PC-3 (cell line): ENCODE measurements at places on chromosomes 11 and 22. TPM values are rescaled to one million over a fixed set of nuclear protein-coding genes. Genes with fewer than 3 reads are reported as not detected.

The NXPE2 gene
- total RNA-seq: not detected in 2 replicates

DNA sequence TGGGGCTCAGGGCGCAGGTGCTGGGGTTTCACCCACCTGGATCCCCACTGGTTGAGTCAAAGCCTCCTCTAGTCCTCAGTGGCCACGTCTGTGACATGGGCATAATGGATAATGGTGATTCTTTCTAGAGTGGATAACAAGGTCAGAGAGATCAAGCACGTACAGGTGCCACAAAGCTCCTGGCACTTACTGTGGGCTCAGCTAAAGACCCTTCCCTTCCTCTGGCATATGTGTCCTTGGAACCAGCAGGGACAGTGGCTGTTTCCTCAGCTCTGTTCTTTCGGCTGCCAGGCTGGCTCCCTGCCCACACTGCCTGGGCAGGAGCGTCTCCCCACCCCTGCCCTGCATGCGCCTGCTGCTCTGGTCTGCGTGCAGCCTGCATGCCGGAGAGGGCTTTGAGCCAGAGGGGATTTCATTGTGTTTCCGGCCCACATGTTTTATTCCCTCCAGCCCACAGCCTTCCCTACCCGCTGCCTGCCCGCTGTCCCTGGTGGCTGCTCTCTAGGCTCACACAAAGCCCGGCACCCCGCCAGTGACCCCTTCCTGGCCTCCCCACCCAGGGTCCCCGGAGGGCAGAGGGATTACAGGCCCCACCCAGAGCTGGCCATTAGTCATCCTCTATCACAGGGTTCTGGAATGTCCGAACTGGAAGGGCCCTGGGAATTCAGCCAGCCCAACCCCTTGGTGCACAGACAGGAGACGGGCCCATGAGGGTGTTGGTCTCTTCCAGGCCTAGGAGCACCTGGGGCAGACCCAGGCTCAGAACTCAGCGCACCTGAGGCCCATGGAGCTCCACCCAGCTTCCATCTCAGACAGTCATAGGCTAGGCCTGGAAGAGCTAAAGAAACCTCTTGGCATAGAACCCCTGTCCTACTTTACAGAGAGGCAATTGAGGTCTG, 55.3 kb upstream of the GCAT start:
- no peak overlapping the region for H3K4me3 ChIP-seq
- peaks cover 70% of the 10 kb centered on the region for H3K4me1 ChIP-seq
- H3K36me3 ChIP-seq: peaks cover 10% of the 10 kb centered on the region
- no peaks in the 10 kb centered on the region for H3K27me3 ChIP-seq
- H3K27ac ChIP-seq: peak overlapping the region; percentile 91
- DNase-seq: peak; percentile 98

GRCh38 chr11:75793966-75794365, 21.0 kb upstream of the UVRAG start:
- no peaks in the 10 kb centered on the region for H3K27me3 ChIP-seq
- H3K4me3 ChIP-seq: no peak overlapping the region
- H3K36me3 ChIP-seq: peaks cover 8% of the 10 kb centered on the region; the same call in 1 of the 2 replicates
- no peak overlapping the region for H3K27ac ChIP-seq

- H3K36me3 ChIP-seq: no peaks in the 10 kb centered on the region
- no peak overlapping the region for H3K4me3 ChIP-seq
- H3K27me3 ChIP-seq: no peaks in the 10 kb centered on the region
- no peaks in the 10 kb centered on the region for H3K4me1 ChIP-seq
Observed at GRCh38 chr11:21511835-21512440, 680.9 kb upstream of the ANO5 start.

DNA sequence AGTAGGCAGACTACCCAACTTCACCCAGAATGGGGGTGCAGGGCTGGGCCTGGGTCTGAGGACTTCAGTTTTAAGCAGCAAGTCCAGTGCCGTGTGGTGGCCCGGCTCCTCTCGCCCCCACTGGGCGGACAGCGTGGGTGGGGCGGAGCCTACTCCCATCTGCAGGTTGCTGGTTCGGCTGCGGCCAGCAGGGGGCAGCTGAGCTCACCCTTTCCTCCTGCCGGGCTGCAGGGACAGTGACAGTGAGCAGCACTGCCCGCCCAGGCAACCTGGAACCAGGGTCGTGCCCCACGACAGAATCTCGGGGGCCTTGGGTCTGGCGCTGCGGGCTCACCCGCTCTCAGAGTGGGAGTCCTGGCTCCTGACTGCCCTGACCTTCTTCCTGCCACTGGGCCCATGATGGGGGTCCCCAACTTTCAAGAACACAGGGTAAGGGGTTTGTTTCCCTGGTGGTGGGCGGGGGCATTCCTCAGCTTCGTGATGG, 6.2 kb upstream of the NEAT1 start:
- peaks cover 47% of the 10 kb centered on the region for H3K4me1 ChIP-seq
- peaks cover 4% of the 10 kb centered on the region; the same call in 1 of the 2 replicates for H3K36me3 ChIP-seq
- H3K4me3 ChIP-seq: peak overlapping the region; percentile 32; the same call in 1 of the 2 replicates
- peak; percentile 93 for DNase-seq
- H3K27ac ChIP-seq: peak overlapping the region; percentile 99; the same call in 1 of the 2 replicates

- H3K36me3 ChIP-seq: no peaks in the 10 kb centered on the region
- H3K4me1 ChIP-seq: peaks cover 7% of the 10 kb centered on the region; the same call in 1 of the 2 replicates
- no peak overlapping the region for H3K4me3 ChIP-seq
Observed at GRCh38 chr22:50074056-50074455, 11.2 kb downstream of the MLC1 start.

- H3K27ac ChIP-seq: no peak overlapping the region
- DNase-seq: peak; percentile 70
- no peak overlapping the region for H3K4me3 ChIP-seq
- peaks cover 10% of the 10 kb centered on the region for H3K4me1 ChIP-seq
- H3K27me3 ChIP-seq: no peaks in the 10 kb centered on the region
Observed at GRCh38 chr22:17785185-17786184, 11.2 kb upstream of the BID start.

DNA sequence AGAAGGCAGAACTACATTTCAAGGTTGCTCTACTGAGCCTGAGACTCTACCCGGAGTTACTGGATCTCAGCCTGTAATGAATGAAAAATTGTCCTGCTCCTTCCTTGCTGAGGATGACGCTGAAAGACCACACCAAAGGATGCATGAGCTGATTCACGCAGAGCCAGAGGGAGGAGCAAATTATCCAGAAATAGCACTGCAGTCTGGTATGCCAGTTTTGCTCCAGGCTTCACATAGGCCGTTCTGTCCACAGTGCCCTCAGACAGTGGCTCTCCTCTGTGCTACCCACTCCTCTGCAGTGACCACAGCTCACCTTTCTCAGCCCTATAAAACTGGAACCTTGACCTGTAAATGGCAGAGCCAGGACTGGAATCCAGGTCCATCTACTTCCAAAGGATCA, 79.3 kb upstream of the GALNT18 start:
- H3K4me1 ChIP-seq: peaks cover 2% of the 10 kb centered on the region; the same call in 1 of the 2 replicates
- no peaks in the 10 kb centered on the region for H3K36me3 ChIP-seq
- no peak overlapping the region for H3K27ac ChIP-seq
- DNase-seq: peak; percentile 51

The OR10G6 gene
- total RNA-seq: not detected in 2 replicates

- no peak overlapping the region for H3K4me3 ChIP-seq
- H3K27ac ChIP-seq: no peak overlapping the region
- DNase-seq: peak; percentile 67
- H3K4me1 ChIP-seq: peaks cover 24% of the 10 kb centered on the region
- H3K27me3 ChIP-seq: no peaks in the 10 kb centered on the region
Observed at GRCh38 chr11:64885367-64886286, 7.2 kb upstream of the EHD1 start.

GRCh38 chr11:119015054-119015611, 3.0 kb downstream of the RPS25 start:
- peak; percentile 29 for DNase-seq
- H3K36me3 ChIP-seq: peaks cover 50% of the 10 kb centered on the region
- no peaks in the 10 kb centered on the region for H3K27me3 ChIP-seq

DNA sequence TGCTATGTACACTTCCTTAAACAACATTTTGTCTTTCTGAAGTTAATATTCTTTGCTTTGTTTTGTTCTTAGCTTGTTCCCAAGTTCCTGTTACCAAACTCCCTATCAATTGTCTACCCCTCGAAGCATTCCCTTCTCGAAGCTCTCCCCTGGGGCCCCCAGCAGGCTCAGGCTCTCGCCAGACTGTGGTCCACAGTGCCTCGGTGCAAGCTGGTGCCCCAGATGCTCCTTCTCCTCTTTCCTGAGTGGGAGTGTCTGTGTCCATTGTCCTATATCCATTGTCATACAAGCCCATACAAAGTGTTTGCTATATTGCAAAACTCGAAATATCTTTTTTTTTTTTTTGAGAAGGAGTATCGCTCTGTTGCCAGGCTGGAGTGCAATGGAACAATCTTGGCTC, 51.7 kb upstream of the RTL6 start:
- peaks cover 12% of the 10 kb centered on the region for H3K4me1 ChIP-seq
- H3K27ac ChIP-seq: no peak overlapping the region
- DNase-seq: no peak
- no peak overlapping the region for H3K4me3 ChIP-seq
- H3K27me3 ChIP-seq: no peaks in the 10 kb centered on the region
- H3K36me3 ChIP-seq: no peaks in the 10 kb centered on the region

The FXYD2 gene
- total RNA-seq: not detected in 2 replicates

DNA sequence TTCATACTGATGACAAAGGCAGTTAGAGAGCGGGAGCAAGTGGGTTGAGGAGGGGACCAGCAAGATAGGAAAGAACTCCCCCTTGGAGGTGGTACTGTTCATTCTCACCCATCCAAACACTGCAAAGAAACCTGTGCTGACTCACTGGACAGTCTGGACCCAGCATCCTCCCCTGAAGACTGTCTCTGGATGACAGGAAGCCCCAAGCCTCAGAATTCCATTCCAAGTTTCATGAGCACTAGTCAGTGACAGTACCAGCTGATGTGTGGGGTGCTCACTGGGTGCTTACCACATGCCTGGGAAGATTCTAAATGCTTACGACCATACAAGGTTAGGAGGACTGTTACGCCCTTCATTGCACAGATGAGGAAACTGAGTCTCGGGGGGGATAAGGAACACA, 160.9 kb downstream of the IGLL1 start:
- H3K27ac ChIP-seq: no peak overlapping the region
- H3K27me3 ChIP-seq: peaks cover 11% of the 10 kb centered on the region
- no peak for DNase-seq
- no peaks in the 10 kb centered on the region for H3K4me1 ChIP-seq

The PRAME gene
- total RNA-seq: 17.1 and 21.4 TPM in 2 replicates

The OR8B8 gene
- not detected in 2 replicates for total RNA-seq

- no peaks in the 10 kb centered on the region for H3K27me3 ChIP-seq
- H3K4me1 ChIP-seq: no peaks in the 10 kb centered on the region
- no peak for DNase-seq
- no peak overlapping the region for H3K4me3 ChIP-seq
Observed at GRCh38 chr22:22228921-22229320, 15.7 kb upstream of the VPREB1 start.

The ROBO4 gene
- 1.6 and 9.7 TPM in 2 replicates for total RNA-seq

DNA sequence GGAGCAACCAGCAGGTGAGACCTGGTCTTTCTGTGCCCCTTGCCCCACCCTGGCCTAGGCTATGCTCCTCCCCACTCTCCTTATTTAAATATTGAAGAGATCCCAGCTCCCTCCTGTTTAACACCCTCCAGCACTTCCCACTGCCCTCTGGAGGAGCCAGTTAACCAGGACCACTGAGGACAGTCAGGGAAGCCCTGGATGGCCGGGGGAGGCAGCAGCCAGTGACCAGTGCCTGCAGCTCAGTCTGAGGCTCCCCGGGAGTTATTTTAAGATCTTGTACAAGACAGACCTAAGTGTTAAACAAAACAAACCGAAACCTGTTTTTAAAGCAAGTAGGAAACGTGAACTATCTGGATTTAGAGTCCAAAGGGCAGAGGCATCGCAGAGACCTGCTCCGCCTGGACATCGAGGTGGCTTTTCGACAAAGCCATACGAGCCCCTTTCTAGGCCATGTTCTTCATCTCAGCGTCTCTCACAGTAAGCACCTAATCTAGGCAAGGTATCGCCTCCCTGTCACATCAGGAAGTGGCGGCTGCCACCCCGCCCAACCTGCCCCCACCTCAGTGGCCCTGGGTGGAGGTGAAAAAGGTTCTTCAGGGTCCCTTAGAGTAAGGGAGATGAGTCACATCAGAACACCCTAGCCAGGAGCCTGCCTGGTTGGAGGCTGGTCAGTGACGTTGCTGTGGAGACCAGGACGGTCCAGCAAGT, 35.2 kb downstream of the TRMU start:
- H3K36me3 ChIP-seq: 0 out of 2 replicates have a peak, but pooled peaks cover under 1% of the 10 kb centered on the region
- H3K27me3 ChIP-seq: no peaks in the 10 kb centered on the region
- no peak for DNase-seq
- H3K4me1 ChIP-seq: no peaks in the 10 kb centered on the region

DNA sequence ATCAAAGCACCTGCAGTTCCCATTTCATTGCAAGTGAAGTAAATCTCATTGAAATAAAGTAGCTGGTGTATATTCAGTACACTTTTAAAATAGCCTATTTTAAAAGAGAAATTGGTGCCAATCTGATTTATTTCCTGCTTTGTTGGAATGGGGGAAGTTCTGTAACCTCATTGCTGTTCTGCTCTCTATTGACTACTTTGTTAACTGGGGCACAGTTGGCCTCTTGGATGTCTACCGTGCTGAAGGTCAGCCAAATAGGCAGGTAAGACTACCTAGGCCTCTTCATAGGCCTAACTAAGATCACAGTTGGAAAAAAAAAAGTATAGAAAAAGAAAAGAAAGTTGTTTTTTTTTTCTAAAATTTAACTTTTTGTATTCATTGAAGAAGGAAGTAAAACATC, 9.2 kb downstream of the CTNND1 start:
- no peaks in the 10 kb centered on the region for H3K36me3 ChIP-seq
- DNase-seq: no peak
- no peak overlapping the region for H3K27ac ChIP-seq
- H3K27me3 ChIP-seq: no peaks in the 10 kb centered on the region

The MS4A12 gene
- total RNA-seq: not detected in 2 replicates

- no peak for DNase-seq
- no peaks in the 10 kb centered on the region for H3K36me3 ChIP-seq
- H3K4me3 ChIP-seq: no peak overlapping the region
Observed at GRCh38 chr11:27060816-27061460, 20.3 kb downstream of the BBOX1 start.

DNA sequence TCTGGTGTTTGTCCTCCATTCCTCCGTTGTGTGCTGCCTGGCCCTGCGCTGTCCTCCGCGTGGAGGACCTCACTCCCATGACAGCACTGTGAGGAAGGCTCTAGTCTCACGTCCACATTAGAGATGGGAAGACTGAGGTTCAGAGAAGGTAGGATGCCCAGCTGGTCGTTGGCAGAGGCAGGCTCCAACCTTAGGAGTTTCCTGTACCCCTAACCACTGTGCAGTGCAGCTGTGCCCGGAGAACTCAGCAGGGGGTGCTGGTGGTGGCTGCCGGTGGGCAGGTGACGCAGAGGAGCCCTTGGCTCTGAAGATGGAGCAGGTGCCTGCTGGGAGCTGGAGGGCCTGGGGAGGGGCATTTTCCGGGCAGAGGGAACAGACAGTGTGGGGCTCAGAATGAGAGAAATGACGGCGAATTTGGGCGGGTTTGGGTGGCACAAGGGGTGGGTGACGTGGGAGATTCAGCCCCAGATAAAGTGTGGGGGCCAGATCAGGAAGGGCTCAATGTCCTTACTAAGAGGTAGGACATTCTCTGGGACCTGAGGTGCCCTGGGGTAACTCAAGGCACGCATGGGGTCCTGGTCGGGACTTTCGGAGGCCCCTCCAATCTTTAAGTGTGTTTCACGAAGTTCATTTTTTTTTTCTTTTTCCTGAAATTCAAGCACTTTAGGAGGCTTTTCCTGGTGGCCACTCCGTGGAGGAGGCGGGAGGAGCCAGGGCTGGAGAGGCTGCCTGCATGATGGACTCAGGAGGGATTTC, 535.0 kb downstream of the TBC1D22A start:
- H3K4me1 ChIP-seq: peaks cover 15% of the 10 kb centered on the region
- H3K27ac ChIP-seq: no peak overlapping the region
- H3K4me3 ChIP-seq: no peak overlapping the region
- H3K36me3 ChIP-seq: no peaks in the 10 kb centered on the region
- DNase-seq: no peak
- H3K27me3 ChIP-seq: no peaks in the 10 kb centered on the region

The IGLL5 gene
- total RNA-seq: not detected in 2 replicates

The APOL6 gene
- total RNA-seq: 6.7 and 8.2 TPM in 2 replicates
